ENCODE measurements at places on chromosomes 3 and 15.

DNA sequence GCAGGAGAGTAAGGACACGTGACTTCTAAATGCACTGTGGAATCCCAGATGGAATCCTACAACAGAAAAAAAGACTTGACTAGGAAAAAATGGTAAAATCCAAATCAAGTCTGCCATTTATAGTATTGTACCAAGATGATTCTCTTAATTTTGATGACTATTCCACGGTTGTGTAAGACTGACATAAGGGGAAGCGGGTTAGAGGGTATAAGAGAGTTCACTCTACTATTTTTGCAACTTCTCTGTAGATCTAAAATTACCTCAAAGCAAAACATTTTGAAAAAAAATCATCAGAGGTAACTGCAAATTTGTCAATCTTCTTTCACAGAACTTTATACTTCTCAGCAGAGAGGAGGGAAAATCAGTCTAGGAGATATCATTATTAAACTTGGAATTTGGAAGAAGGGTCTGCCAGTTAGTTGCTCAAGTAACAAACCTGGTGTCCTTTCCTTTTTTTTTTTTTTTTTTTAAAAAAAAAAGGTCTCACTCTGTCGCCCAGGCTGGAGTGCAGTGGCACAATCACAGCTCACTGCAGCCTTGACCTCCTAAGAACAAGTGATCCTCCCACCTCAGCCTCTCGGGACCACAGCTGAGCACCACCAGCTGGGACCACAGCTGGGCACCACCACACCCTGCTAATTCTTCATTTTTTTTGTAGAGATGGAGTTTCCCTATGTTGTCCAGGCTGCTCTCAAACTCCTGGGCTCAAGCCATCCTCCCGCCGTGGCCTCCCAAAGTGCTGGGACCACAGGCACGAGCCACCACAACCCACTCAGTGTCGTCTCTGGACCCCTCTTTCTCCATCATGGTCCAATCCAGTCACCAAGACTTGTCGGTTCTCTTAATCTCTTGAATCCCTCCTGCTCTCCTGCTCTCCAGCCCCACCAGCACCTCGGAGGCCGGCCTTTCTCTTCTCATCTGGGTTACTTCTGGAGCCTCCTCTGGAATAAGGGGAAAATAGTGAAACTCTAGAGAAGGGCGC, 14.9 kb upstream of the HES1 start:
- no peak for DNase-seq

DNA sequence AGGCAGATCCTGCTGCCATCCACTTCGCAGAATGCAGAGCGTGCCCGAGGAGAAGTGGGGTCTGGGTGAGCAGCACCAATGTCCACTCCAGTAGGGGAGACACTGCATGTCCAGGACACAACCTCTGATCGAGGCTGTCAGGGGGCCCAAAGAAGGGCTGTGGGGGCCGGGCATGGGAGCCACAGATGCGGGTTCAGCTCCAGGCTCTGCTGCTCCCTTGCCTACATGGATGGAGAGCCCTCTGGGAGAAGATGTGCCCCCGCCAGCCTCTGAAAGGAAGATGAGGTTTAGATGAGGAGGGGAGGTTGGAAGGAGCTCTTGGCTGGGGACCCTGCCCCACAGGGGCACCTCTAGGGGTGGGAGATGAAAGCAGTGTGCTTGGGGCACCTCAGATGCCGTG, 75.4 kb downstream of the KLF13 start:
- no peak for DNase-seq

DNA sequence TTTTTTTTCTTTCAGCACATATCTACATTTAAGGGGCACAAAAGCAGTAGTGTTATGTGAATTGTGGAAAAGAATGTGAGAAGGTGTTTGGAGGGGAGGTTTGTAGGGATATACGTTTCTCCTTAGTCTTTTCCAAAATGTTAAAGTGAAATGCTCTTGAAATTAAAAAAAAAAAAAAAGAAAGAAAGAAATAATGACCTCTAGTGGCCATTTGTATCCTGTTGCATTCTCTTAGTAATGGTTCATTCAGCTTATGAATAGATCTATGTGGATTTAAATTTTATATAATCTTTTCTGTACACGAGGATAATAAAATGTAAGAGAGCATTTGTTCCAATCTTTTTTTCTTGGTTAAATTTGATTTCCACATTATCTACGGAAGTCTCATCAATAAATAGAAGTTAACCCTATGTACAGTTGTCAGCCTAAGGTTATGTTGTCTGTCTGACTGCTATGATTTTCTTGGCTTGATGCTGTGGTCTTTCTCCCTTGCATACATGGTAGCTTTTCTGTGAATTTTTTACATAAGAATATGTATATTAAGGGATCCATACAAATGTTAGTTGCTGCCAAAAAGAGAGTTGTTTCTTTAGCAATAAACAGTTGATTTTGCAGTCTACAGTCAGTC, 1.7 kb downstream of the P2RY13 start:
- DNase-seq = no peak

- DNase-seq = no peak
Observed at GRCh38 chr3:103657756-103658155, 1222.9 kb downstream of the ZPLD1 start.

- DNase-seq = no peak
Observed at GRCh38 chr15:51884517-51885236, 55.2 kb downstream of the TMOD3 start.

DNA sequence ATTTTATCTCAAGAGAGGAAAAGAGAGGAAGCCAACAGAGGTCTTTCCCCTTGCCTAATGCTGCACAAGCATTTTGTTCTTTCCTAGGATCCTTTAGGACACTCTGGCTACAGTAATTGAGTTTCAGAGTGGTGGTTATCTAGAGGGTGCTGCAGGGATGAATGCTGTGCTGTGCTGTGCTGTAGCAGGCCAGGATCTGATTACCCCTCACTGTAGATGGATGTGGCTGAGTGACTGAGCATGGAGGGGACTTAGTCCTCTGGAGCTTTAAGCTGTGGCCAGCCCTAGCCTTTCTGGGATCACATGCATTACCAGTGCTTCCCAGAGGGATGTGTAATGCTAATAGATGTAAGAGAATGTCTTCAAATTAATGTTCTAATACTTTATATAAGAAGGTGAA, 94.8 kb downstream of the SLC9A9 start:
- no peak for DNase-seq

GRCh38 chr15:78389738-78390137, 48.3 kb upstream of the IREB2 start:
- no peak for DNase-seq

GRCh38 chr3:20141316-20141715, 44.7 kb downstream of the SGO1 start:
- DNase-seq = no peak

DNA sequence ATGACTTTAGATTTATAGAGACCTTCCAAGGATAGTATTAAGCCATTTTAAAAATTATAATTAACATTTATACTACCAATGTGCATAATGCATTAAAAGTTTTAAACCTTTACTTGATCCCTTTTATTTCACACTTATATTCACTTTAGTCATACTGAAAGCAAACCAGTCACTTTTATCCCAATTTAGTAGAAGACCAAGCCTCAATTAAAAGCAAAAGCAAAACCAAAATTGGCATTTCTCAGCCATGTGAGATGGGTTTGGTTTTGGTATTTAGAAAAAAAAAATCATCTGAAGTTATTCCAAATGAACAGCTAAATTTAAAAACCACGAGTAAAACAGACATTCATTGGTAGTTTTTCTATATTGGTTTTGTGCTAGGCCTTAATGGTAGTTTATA, 249.4 kb downstream of the LPP start:
- no peak for DNase-seq

- DNase-seq = no peak
Observed at GRCh38 chr3:97306226-97306625, 458.3 kb upstream of the ARL6 start.

GRCh38 chr3:138222942-138223287, 35.8 kb downstream of the ARMC8 start:
- DNase-seq = no peak

- DNase-seq = no peak
Observed at GRCh38 chr3:197289726-197290125, 8.7 kb downstream of the DLG1 start.

DNA sequence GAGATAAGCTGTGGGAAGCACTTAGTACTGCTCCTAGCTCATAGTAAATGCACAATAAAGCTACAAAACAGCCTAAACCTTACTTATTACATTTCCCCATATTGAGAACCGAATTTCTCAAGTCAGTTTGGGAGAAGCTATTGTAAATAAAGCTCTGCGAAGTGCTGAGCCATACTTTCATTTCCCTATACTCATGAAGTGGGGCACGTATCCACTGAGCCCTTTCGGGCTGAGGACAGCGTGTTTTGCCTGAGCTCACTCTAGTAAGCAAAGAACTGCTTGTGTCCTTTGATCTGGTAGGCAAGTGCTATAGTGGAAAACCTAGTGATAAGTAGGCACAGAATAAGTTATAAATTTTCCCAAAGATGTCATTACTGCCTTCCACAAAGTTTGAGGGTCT, 165.0 kb downstream of the RSL24D1 start:
- no peak for DNase-seq

DNA sequence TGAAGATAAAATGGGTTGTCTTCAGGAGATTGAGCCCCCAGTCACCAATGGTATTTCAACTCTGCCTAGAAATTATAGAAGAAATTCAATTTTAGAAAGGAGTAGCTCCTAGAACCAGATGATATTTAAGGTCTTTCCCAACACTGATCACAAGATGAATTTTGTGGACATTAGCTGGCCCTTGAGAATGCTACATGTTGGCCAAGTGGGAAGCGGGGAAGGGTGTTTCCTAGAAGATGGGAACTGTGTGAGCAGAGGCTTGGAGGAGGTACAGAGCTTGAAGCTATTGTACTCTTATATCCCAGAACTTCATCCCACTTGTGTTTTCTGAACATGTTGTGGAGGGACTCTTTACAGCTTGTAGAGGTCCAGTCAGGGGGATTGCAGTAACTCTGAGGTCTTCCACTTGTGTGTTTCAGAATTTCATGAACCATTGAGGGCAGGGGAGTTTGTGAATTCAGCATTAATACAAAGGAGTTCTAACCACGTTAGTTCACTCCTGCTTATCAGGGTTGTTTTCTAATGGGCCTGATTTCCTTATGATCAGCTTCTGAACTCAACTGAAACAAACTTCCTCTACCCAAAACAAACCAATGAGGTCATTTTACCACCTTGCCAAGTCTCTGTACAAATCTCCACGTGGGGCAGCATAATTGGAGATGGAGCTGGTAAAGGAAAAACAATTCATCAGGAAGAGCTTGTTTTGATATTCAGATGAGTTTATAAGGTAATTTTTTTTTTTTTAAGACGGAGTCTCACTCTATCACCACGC, 152.6 kb upstream of the TPM1 start:
- DNase-seq = no peak

GRCh38 chr3:124832782-124833709, 54.1 kb downstream of the ITGB5 start:
- DNase-seq = no peak

DNA sequence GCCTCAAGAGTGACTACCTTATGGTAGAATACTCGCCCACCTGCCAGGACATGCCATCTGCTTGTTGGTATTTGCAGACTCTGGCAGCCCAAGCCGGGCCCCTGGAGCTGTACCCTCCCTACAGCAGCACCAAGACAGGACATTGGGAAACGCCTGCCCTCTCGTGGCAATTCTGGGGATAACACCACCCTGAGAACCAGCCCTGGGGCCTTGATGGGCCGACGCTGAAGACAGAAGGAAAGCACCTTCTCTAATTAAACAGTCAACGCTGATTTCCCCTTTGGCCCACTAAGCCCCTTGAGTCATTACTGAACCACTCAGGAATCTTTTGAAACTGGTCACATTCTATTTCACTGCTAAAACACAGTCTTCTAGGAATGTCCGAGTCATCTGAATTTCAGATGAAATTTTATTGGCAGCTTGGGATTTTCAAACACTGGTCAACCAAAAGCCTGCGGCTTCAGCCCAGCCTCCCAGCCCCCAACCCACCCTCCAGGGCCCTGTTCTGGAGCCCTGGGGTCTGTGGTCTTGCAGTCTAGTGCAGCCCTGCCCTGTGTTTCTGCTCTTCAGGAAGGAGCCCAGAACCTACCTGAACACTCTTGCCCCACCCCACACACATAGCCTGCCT, 91.3 kb downstream of the TMEM266 start:
- peak; percentile 70 for DNase-seq

GRCh38 chr15:89822951-89823711, 8.5 kb upstream of the ANPEP start:
- no peak for DNase-seq

DNA sequence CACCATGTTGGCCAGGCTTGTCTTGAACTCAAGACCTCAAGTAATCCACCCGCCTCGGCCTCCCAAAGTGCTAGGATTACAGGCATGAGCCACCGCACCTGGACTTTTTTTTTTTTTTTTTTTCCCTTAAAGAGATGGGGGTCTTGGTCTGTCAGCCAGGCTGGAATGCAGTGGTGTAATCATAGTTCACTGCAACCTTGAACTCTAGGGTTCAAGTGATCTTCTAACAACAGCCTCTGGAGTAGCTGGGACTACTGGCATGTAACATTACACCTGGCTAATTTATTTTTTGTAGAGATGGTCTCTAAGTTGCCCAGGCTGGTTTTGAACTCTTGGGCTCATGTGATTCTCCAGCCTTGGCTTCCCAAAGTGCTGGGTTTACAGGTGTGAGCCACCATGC, 81.6 kb downstream of the ANKRD28 start:
- DNase-seq = no peak

DNA sequence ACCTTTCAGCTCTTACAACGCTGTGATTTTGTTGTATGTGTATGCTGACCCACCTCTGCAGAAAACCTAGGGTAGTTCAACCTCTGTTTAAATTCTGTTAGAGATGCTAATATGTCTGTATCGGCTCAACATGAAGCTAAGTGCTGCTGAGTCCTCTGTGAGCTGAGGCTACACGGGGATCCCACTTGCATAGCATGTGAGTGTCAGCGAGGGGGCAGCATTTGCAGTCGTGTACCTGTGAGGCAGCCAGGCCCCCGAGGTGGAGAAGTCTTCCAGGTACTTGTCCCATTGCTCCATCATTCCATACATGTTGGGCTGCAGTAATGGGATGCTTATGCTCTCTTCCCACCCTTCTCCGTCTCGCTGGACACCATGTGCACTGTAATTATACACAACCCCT, 3.7 kb downstream of the MKRN2OS start:
- DNase-seq = no peak

- DNase-seq = no peak
Observed at GRCh38 chr15:74295800-74296199, 59.7 kb downstream of the CCDC33 start.

GRCh38 chr3:414063-414462, 217.5 kb downstream of the CHL1 start:
- no peak for DNase-seq

- DNase-seq = no peak
Observed at GRCh38 chr3:197854596-197855343, 63.7 kb downstream of the LRCH3 start.
